Left ventricle myocardium inferior (tissue), 1 donor: ENCODE measurements at places on chromosomes 6 and 20. TPM values are rescaled to one million over a fixed set of nuclear protein-coding genes. Genes with fewer than 3 reads are reported as not detected.

The CRISP2 gene
- total RNA-seq: not detected

The TFAP2C gene
- 0.19 TPM for total RNA-seq

The PHACTR1 gene
- total RNA-seq: 85.9 TPM

The ALDH8A1 gene
- 0.08 TPM for total RNA-seq

The TGM2 gene
- 846 TPM for total RNA-seq

The STK38 gene
- total RNA-seq: 25.5 TPM

The LRRN4 gene
- 0.08 TPM for total RNA-seq

The E2F3 gene
- total RNA-seq: 6.7 TPM

The LY6G5C gene
- total RNA-seq: 1.5 TPM

The TBXT gene
- total RNA-seq: not detected

The KHDC1L gene
- not detected for total RNA-seq
